ENCODE measurements at places on chromosomes 5 and 9. TPM values are rescaled to one million over a fixed set of nuclear protein-coding genes. Genes with fewer than 3 reads are reported as not detected.

GRCh38 chr9:121979736-121980135, 113.4 kb downstream of the TTLL11 start:
- no peak for DNase-seq

DNA sequence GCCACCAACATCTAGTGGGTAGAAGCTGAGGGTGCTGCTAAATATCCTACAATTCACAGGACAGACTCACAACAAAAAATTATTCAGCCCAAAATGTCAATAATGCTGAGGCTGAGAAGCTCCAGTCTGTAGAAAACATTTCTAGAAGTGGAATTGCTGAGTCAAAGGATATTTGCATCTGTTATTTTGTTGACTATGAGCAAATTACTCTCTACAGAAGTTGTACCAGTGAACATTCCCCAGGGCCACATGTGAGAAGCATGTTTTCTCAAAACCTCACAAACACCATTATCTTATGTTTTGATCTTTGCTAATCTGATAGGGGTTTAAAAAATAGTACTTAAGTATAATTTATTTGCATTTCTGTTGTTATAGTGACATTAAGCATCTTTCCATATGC, 15.4 kb downstream of the ITK start:
- no peak for DNase-seq

The NR4A3 gene
- polyA plus RNA-seq, result not detected

The TMEM252 gene
- 0.10 TPM for polyA plus RNA-seq
